Motor neuron (in vitro differentiated cells): ENCODE measurements at places on chromosomes 12 and 14. TPM values are rescaled to one million over a fixed set of nuclear protein-coding genes. Genes with fewer than 3 reads are reported as not detected.

The PTGER2 gene
- 0.22 and 0.25 TPM in 2 replicates for total RNA-seq

The KIF5A gene
- total RNA-seq: 52.4 and 66.5 TPM in 2 replicates

The HOXC11 gene
- 9.5 and 10.1 TPM in 2 replicates for total RNA-seq

- no peak for ATAC-seq
Measured at GRCh38 chr12:127546721-127547505, 720.1 kb upstream of the TMEM132C start.

- ATAC-seq: no peak
Measured at GRCh38 chr12:92829686-92830282, 99.3 kb downstream of the EEA1 start.

GRCh38 chr12:114938487-114939210 lies 254.7 kb upstream of the TBX3 start:
- no peak for ATAC-seq

DNA sequence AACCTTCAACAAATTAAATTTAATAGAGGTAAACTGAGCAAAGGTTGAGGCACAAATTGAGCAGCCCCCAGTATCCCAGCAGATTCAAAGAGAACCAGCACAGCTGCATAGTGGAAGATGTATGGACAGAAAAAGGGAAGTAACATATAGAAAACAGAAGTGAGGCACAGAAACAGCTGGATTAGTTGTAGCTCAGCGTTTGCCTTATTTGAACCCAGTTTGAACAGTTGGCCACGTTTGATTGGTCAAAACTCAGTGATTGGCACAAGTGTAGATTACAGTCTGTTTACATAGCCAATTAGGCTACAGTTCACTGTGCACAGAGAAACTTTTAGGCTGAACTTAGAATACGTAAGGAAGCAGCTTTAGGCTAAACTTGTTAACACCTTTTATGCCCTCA lies 315.5 kb downstream of the RMST start:
- no peak for ATAC-seq
